ENCODE measurements at places on chromosomes 5 and 9. TPM values are rescaled to one million over a fixed set of nuclear protein-coding genes. Genes with fewer than 3 reads are reported as not detected.

DNA sequence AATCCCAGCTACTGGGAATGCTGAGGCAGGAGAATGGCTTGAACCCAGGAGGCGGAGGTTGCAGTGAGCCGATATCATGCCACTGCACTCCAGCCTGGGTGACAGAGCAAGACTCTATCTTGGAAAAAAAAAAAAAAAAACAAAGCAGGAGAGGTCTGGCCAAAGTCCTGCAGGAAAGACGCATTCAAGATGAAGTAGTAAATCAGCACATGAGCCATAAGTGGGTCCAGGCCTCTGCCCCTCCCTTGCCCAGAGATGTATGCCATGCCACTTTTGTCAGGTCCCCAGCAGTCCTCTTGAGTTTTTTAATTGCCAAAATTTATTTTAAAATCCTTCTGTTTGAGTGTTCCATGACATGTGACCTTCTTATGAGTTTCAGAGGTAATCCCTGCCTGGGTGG is 8.5 kb upstream of the PHF19 start:
- no peak for DNase-seq

DNA sequence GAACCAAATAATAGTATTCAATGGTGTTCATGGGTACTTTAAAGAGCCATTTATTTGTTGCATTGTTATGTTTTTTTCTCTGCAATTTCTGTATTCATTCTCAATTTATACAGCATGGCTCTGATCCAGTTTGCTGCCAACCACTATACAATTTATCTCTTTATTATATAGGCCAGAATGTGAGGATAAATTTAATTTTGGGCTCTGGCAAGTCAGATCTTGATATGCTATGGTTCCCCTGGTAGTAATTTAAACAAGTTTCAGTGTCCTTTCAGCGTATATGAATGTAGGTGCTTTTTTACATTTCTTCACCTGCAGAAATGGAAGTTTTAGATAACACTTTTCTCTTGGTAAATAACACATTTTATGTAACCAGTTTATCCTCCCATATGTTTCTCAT is 1118.0 kb upstream of the SEMA6A start:
- DNase-seq: no peak

DNA sequence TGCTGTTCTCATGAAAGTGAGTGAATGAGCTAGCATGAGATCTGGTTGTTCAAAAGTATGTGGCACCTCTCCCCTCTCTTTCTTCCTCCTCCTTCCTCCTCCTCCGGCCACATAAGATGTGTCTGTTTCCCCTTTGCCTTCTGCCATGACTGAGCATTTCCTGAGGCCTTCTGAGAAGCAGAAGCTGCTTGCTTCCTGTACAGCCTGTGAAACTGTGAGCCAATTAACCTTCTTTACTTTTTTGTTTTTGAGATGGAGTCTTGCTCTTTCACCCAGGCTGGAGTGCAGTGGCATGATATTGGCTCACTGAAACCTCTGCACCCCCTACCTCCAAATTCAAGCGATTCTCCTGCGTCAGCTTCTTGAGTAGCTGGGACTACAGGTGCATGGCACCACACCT is 6.1 kb downstream of the S100Z start:
- DNase-seq: no peak

- no peak for DNase-seq
Measured at GRCh38 chr9:1913631-1914330, 101.4 kb upstream of the SMARCA2 start.

- DNase-seq: no peak
Measured at GRCh38 chr5:61177716-61178115, 15.4 kb upstream of the SMIM15 start.

- no peak for DNase-seq
Measured at GRCh38 chr5:125199373-125199772, 452.9 kb upstream of the ZNF608 start.

GRCh38 chr9:118038713-118039112 is 334.5 kb downstream of the TLR4 start:
- DNase-seq: no peak

Gene IL33
- not detected for total RNA-seq

Gene ADGRD2
- total RNA-seq: not detected

Gene QSOX2
- total RNA-seq: 40.0 TPM
